Endothelial cell (in vitro differentiated cells): ENCODE measurements at places on chromosomes 6 and 20.

DNA sequence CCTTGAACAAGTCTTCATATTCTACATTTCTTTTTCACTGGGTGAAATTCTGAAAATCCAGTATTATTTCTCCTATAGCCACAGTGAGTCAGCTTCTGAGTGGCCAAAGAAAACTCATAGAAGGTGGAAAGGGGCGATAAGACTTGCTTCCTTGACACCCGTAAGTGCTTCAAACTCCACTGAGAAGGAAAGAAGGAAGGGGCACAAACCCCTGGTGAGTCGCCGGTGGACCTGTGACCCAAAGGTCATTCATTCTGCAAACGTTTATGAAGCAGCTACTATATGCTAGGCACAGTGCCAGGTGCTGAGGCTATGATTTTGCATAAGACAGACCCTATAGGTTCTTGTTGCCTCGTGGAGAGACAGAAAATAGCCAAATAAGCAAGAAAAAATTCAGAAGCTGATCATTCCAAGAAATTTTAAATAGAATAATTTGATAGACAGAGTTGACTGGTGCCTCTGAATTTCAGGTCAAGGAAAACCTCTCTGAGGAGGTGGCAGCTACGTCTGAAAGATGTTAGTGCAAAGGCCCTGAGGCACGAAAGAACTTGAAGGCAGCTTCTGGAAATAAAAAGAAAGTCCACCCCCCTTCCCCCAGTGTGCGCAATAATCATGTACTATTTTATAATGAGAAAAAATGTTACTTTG is 118.2 kb downstream of the CD24 start:
- DNase-seq, result no peak

DNA sequence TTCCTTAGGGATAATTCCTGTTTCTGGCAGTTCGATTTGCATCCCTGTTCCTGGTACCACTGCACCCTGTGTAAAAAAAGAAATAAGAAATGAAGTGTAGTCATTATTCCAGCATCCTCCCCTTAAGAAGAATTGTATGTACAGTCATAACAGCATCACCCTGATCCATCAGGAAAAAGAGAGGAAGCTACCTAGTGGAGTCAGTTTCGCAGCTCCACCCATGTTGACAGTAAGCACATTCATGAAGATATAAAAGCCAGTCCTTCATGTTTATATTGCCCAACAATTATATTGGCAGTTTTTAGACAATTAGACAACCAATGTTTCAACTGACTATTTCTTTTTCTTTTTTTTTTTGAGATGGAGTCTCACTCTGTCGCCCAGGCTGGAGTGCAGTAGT is 21.2 kb upstream of the HLA-G start:
- DNase-seq, result no peak

DNA sequence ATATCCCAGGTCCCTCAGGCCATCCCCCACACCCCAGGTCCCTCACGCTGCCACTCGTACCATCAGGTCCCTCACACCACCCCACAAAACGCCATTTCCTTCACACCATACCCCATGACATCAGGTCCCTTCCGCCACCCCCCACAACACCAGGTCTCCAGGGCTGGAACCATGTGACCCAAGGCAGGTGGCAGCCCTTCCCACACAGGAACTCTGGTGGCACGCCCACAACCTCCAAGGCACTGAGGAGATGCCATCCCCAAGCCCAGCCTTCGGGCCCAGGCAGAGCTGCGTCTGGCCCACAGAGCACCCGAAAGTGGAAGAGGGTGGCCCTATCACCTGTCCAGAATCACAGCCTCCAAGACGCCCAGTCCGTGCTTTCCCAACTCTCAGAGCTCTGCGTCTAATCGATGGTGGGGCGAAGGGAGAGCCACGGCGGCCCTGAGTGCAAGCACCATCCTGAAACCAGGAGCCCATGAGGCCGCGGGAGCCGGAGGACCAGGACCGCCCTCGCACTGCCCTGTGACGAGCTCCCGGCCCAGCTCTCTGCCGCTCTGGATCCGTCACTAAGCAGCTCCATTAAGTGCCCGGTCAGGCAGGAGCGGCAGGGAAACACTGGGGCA is 12.7 kb downstream of the TAF4 start:
- no peak for DNase-seq

- DNase-seq, result no peak
Observed at GRCh38 chr6:30763155-30763617, 18.8 kb upstream of the IER3 start.

DNA sequence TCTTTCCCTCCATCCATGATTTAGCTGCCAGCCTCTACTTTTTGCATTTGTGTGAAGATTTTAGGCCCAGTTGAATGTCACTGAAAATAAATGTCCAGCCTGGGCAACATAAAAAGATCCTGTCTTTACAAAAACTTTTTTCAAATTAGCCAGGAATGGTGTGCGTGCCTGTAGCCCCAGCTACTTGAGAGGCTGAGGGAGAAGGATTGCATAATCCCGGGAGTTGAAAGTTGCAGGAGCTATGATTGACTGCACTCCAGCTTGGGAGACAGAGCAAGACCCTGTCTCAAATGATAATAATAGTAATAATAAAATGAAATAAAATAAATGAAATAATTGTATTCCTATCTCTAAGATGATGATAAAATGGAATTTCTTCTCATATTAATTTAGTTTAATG is 5.0 kb upstream of the GFOD1 start:
- no peak for DNase-seq
